Progenitor cell of endocrine pancreas (in vitro differentiated cells): ENCODE measurements at places on chromosomes 4 and X.

GRCh38 chr4:83657336-83657735 lies 121.4 kb downstream of the GPAT3 start:
- DNase-seq = no peak

DNA sequence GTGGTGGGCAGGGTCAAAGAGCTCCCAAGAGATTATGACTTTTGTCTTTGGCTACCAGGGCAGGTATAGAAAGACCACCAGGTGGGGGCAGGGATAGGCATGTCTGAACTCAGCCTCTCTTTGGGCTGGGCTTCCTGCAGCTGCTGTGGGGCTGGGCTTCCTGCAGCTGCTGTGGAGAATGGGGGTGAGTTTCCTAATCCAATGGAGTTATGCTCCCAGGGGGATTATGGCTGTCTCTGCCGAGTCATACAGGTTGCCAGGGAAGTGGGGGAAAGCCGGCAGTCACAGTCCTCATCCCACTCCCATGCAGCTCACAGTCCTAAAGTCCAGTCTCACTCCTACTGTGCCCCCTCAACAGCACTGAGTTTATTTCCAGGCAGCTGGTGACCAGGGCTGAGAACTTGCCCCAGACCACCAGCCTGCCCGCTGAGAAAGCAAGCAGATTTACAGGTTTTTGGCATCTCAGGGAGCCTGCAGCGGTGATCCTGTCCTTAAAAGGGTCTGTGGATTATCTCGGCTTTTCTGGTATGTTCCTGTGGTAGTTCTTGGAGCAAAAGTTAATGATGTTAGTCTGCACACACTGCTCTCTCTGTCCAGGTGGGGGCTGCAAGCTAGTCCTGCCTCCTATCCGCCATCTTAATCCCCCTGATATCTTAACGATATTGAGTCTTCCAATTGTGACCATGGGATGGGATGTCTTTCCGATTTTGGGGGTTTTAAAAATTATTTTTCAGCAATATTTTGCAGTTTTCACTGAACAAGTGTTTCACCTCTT lies 133.4 kb downstream of the RTL9 start:
- DNase-seq = no peak

DNA sequence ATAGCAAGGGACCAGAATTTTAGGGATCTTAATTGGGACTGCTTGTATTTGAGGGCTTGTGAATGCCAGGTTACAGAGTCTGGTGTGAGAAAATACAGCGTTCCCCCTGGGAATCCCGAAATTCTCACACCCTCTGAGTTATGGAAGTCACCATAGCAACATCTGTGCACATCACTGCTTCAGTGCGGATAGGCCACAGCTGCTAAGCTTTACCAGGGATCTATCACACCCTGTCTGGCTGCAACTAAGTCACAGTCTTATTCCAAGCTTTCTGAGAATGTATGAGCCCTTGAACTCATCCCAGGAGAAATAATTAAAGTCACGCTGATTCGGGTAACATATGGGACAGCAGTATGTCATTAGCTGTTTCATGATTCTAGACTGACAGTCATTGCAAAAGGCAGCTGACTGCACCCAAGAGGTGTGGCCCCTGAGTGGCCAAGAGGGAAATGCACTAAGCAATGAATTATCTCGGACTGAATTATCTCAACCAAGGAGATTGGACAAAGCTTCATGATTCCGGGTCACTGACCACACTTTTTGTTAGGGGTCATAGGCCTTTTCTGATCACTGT lies 46.7 kb upstream of the BTC start:
- DNase-seq = no peak

GRCh38 chrX:119638725-119639471 lies 32.7 kb upstream of the NKRF start:
- DNase-seq = no peak

- no peak for DNase-seq
Measured at GRCh38 chrX:37921758-37922157, 74.4 kb upstream of the DYNLT3 start.

GRCh38 chrX:116276261-116276660 lies 105.7 kb downstream of the AGTR2 start:
- DNase-seq = no peak

DNA sequence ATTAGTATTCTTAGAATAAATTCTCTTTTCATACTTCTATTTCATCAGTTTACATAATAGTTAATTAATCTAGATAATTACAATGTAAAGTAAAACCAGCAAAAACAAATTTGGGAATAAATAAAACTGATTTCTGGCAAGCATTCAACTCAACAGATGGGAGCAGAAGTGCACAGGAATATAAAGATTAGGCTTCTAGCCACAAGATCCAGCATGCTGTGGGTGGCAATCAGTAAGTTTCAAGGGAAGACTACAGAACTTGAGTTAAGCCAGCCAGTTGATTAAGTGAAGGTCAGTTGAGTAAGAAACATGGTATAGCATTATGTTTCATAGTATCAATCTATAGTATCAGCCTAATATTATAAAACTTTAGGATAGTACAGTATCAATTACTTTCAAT lies 324.2 kb upstream of the AADAT start:
- DNase-seq = no peak

DNA sequence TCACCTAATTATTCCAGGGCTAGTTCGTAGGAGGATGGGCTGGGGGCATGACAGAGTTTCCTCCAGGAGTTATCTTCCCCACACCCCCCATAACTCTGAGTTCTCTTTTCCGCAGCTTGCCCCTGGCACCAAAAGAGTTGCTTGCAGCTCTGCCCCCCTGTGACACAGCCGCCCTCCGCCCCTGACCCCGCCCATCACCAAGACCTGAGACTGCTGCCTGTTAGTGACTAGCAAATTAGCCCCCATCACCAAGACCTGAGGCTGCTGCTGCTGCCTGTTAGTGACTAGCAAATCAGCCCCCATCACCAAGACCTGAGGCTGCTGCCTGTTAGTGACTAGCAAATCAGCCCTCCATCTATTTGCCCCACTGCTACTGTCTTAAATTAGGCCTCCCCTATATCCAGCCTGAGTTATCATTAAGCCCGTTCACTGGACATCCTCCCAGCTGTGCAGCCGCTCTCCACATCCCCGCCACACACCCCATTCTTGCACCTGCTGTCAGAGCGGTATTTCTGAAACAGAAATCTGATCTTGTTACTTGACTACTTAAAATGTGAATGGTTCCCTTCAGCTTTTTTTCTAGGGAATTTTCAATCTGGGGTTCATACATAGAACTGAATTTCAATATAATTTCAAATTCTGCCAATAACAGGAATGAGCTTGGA lies 1.5 kb upstream of the PAPSS1 start:
- DNase-seq = no peak

GRCh38 chr4:10750714-10751113 lies 66.1 kb upstream of the CLNK start:
- no peak for DNase-seq

DNA sequence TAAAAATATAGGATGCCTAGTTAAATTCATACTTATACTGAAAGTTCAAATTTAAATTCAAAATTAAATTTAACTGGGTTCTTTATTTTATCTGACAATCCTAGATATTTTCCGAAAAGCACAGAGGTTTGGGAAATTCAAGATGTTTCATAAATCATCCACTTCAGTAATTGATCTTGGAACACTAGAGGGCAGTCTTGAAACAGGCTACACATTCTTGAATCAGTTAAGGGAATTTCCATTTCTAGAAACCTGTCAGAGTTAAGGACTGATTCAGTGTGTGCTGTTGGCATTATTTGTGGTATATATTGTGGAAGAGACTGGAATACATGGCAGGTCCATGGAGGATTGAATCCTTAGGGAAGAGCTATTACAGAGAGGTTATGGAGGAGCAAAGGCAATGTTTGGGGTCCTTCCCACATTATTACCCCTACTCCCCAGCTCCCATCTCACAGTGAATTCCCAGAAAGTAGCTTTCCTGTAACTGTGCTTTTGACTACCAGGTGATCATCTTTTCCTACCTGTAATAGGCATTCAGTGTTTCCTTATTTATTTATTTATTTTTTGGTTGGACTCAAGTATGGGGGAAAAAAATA lies 92.9 kb downstream of the EGF start:
- no peak for DNase-seq

DNA sequence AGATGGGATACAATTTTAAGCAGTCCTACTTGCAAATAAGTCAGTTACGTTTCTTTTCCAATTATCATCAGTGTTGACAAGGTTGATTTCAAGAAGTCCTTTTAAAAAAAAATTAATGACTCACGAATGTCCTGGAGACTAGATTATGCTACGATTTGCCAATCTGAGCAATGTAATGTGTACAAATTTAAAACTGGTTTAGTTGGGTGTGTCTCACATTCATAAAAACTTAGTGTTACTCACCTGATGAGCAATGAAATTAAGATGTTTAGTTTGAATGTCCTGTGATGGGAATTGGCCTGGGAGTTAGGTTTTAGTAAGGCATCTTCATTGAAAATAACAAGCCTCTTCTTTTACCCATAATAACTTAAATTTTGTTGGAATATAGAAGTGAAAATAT lies 136.7 kb upstream of the POF1B start:
- no peak for DNase-seq

DNA sequence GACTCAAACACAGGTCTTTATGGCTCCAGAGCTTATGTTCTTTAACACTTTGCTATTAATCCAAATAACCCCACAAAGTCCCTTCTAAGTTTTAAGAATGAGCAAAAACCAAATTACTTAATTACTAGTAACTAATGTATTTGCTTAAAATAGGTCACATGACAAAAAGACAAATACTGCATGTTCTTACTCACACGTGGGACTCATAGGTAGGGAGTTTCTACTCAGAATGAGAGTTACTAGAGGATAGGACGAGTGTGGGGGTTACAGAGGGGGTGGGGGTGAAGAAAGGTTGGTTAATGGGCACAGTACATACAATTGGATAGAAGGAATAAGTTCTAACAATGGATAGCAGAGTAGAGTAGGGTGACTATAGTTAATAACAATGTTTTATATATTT lies 5.8 kb downstream of the RPS6KA3 start:
- DNase-seq = no peak

DNA sequence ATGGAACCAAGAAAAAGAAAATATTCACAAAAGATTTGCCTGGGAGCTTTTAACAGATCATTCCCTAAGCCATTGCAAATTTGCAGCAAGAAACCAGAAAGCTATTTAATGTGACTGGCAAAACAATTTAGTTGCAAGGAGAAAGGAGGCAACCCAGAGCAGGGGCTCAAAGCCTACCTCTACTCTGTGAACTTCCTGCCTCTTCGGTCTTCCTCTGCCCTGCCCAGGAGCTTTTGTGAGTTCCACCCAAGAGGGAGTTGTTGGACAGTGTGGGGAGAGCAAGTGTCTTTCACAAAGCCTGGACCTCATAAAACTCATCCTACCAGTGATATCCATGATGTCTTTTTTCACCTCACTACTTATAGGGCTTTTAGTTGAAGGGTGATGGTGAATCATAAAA lies 107.4 kb downstream of the AFF1 start:
- no peak for DNase-seq

DNA sequence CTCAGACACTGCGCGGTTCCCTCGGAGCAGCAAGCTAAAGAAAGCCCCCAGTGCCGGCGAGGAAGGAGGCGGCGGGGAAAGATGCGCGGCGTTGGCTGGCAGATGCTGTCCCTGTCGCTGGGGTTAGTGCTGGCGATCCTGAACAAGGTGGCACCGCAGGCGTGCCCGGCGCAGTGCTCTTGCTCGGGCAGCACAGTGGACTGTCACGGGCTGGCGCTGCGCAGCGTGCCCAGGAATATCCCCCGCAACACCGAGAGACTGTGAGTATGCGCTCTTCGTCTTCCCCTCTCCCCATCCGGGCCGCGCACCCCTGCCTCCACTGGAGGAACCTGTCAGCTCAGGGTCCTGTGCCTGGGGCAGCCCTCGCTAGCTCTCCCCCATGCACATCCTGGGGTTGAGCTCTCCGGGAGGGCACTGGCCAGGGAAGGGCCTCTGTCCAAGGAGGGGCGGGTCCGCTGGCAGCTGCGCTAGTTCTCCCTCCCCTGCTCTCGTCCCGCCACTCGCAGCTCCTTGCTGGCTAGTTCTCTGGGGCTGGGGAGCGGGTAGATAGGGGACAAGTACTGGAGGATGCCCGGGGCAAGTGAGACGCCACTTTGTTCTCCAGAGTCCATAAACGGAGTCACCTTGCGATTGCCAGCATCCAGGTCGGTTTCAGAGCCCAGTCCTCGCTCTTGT lies 2.2 kb downstream of the SLIT2 start:
- DNase-seq = no peak

GRCh38 chrX:131762802-131763234 lies 218.9 kb downstream of the OR13H1 start:
- DNase-seq = no peak
